H9 (cell line): ENCODE measurements at places on chromosomes 3 and 15.

DNA sequence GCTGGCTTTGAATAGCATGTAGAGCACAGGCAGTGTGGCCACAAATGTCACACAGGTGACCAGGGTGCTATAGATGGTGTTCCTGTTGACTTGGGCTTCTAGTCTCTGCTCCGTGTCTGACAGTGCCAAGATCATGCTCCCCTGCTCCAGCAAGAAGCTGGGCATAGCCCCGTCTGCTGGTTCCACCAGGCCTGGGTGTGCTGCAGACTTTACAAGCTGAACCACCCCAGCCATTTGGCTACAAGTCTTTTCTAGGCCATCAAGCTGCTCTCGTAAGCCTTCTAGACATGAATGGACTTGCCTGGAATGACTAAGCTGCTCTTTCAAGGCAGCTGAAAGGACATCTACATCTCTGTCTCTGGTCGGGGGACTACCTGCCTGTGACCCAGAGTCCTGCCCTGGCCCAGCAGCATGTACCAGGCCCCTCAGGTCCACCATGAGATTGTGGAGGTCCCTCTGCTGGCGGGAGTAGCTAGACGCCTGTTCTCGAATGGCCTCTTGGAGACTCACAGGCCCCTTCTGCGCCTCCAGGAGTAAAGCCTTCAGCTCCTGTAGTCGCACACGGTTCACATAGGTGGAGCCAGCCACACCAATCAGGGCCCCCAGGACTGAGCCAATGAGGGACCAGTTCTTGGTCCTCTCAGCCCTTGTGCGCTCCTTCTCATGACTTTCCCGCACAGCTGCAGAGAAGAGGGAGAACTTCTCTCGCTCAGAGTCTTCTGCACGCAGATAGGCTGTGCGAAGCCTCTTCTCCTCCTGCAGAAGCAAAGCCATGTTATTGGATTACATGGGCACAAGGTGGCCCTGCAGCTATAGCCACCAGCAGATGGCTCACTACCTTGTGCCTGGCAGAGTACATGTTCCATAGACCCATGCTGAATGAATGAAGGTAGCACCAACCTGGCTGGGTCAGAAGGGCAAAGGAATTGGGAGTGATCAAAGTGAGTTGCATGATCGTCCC, 2.8 kb upstream of the PLXNB1 start:
- peak; percentile 94 for DNase-seq

DNA sequence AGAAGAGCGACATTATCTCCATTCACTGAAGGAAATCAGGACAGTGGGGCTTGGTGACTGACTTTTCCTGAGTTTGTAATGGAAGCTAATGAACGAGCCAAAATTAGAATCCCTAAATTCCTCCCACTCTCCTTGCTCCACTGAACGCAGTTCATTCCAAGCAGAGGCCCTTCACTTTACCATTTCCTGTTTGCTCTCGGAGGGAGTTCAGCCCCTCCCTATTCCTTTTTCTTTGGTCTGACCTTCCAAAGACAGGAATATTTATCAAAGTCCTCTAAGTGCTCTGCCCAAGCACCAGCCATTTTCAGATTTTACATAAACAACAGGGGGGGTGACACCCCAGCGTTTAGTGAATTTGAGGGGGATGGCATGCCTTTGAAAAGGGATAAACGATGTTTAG, 24.0 kb upstream of the PTPRG start:
- DNase-seq = peak; percentile 52

DNA sequence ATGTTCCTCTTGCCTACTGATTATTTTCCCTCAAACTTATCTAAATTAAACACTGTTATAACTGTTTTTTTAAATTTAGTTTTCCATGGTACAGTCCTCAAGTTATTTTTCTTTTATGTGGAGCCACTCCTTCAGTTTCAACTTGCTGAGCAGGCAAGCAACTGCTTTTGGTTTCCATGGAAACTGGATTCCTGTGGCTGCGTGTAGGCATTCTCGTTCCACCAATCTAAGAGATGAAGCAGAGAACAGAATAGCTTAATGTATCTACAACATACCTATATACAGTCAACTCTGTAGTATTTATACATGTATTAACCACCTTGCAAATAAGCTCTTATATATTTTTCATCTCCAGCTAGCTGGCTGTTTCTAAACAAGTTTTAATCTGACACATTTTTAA, 25.8 kb upstream of the ANXA2 start:
- DNase-seq = no peak

DNA sequence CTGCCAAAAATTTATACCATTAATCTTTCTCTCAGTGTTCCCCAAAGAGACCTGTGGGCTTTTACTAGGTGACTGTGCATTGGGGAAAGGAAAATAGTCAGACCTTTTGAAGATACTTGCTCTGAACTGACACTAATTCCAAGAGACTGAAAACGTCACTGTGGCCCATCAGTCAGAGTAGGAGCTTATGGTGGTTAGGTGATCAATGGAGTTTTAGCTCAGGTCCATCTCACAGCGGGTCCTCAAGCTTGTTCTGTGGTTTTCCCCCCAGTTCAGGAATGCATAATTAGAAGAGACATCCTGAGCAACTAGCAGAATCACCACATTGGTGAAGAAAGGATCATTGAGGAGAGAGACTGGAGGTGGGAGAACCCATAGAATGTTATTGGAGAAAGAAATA, 134.7 kb downstream of the SV2B start:
- no peak for DNase-seq

DNA sequence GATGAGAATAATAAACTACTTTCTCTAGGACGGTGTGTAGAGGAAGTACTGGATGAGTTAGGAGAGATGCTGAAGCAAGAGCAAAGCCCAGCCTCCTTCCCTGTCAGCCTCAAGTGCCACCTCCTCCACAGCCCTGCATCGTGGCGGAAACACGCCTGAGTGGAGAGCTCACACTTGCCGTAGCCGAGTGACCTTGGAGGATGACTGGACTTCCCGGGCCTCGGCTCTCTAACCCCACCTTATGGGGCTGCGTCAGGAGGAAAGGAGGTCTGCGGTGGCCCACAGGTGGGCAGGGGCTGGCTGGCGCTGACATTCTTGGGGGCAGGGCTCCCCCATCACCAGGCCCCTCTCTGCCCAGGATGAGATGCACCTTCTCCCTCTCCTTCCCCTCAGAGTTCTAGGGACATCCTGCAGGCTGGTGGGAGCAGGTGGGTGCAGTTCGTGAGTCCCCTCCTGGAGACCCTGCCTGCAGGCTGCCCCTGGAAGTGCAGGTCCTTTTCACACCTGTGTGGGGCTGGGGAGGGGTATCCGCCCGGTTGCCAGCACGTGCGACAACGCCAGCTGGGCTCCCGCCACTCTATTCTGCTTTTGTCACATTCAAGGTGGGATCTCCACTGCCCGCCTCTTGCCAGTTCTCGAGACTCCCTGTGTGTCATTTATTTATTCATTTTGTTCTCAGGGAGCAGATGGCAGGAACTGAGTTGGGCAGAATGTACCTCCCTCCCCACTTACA, 175.2 kb downstream of the MEGF11 start:
- DNase-seq = no peak
